ENCODE measurements at places on chromosomes 5 and 9.

DNA sequence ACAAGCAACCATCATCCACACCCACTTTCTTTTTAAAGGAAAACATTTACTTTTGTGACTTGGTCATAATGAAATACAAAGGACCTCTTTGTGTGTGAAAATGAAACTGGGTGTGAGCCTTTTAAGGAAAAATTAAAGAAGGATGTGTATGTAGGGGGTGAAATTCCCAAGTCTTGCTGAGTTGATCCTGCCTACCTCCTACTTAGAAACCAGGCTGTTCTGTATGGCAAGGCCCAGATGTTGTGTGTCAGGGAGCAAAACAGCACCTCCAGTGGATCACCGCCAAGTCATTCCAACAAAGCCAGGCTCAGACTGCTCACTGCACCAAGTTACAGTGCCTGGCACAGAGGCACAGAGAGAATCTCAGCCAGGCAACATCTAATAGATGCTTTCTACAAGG lies 198.5 kb upstream of the FBN2 start:
- no peak overlapping the region for H3K4me3 ChIP-seq
- no peaks in the 10 kb centered on the region for H3K4me1 ChIP-seq
- no peaks in the 10 kb centered on the region for H3K27me3 ChIP-seq
- H3K36me3 ChIP-seq = no peaks in the 10 kb centered on the region
- no peak overlapping the region for H3K27ac ChIP-seq

DNA sequence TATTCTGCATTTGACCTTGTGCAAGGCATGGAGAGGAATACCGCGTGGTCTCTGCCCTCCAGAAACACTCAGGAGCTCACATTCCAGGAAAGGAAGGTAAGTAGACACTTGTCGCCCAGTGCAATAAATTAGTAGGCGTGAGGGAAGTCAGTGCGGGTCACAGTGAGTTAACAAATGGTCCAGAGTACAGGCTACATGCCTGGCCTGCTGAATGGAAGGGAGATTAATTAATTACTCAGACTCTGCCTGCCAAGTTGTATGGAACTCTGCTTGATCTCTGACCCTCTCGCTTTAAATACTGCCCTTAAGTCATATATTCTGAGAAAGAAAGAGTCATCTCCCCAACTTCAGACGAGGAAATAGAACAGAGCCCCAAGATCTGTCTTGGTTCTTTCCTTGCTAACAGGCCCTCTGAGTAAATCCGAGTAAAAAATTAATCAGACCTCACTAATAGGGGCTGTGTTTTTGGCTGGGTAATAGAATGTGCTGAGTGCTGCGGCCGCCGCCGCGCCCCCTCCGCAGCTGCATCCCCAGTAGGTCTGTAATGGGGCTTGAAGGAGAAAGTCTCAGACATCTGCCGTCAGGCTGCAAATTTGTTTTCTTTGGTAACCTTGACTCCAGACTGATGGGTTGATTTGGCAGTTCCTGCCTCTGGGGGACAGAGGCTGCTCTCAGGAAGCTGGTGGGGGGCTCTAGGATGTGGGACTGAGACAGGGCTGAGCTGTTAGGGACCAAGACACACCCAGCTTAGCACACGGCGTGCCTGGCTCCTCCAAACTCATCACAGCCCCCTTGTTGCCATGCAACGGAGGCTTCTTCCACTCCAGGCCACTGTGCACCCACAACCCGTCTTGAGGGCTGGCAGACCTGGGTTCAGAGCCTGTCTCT lies 144.4 kb downstream of the NSG2 start:
- H3K36me3 ChIP-seq = no peaks in the 10 kb centered on the region
- peak; percentile 68 for DNase-seq
- H3K27ac ChIP-seq = no peak overlapping the region
- peaks cover 5% of the 10 kb centered on the region for H3K4me1 ChIP-seq

GRCh38 chr5:88288528-88289197 lies 20.0 kb upstream of the TMEM161B start:
- H3K27me3 ChIP-seq = no peaks in the 10 kb centered on the region
- H3K4me1 ChIP-seq = no peaks in the 10 kb centered on the region
- DNase-seq = no peak

DNA sequence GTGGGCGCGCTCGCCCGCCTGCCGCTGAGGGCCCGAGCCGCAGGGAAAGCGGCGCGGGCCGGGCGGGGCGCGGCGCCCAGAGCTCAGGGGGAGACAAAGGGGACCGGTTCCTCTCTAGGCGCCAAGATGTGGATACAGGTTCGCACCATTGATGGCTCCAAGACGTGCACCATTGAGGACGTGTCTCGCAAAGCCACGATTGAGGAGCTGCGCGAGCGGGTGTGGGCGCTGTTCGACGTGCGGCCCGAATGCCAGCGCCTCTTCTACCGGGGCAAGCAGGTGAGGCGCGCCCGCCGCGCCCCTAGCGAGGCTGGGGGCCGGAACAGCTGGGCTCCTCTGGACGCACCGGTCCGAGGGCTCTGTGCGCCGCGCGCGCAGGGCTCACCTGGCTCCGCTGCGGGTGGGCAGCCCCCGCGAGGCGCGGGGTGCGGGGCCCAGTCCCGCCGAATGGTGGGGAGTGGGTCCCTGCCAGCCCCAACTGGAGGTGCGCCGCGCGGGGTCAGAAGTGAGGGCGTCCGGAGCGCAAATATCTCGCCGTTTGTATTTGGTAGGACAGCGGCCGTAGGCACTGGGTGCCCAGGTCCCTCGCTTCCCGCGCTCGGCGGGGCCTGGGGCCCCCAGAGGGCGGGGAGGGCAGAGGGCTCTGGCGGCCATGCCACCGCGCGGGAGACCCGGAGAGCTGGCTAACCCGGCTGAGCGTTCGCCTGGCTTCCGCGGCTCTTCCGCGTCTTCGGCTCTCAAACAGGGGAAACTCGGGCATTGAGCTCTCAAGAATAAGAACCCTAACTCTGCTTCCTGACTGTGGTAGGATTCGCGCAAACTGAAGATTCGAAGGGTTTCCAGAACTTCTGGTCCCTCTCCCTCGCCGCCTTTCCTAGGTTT lies 607 bp downstream of the UHRF2 start:
- H3K27me3 ChIP-seq = no peaks in the 10 kb centered on the region
- H3K4me1 ChIP-seq = peaks cover 25% of the 10 kb centered on the region
- H3K27ac ChIP-seq = peak overlapping the region; percentile 91

GRCh38 chr9:120928015-120928482 lies 1.5 kb upstream of the TRAF1 start:
- peaks cover 68% of the 10 kb centered on the region for H3K4me1 ChIP-seq
- peak; percentile 51 for DNase-seq
- peak overlapping the region; percentile 93 for H3K27ac ChIP-seq

DNA sequence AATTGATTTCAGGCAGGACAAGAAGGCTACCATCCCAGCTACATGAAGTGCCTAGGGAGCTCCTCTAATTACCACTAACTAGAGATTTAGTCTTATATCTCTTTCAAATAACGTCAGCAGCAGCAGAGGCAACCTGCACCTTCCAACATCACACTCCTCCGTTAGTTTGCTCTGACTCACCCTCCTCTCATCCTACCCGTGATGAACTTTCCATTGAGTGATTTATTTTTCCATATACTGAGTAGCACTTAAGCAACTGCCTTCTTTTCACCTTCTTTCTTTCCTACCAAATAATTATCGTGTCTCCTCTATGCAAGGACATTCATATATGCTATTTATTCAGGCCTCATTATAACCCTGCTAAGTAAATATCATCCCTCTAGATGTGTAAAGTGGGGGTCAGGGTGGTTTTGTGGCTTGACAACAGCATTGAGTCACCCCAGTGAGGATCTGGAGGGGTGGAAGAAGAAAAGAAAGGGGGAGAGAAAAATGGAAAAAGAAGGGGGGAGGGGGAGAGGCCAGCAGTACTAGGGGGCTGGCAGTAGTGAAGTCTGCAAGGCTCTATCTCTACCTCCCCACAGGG lies 64.6 kb upstream of the CAST start:
- no peaks in the 10 kb centered on the region for H3K27me3 ChIP-seq
- no peak overlapping the region for H3K27ac ChIP-seq
- no peak overlapping the region for H3K4me3 ChIP-seq
- no peak for DNase-seq

- H3K27me3 ChIP-seq = peaks cover 55% of the 10 kb centered on the region
- DNase-seq = no peak
- no peaks in the 10 kb centered on the region for H3K4me1 ChIP-seq
- H3K36me3 ChIP-seq = no peaks in the 10 kb centered on the region
Measured at GRCh38 chr9:134590240-134591081, 51.1 kb upstream of the COL5A1 start.

GRCh38 chr5:112681481-112681908 lies 56.2 kb upstream of the APC start:
- H3K27me3 ChIP-seq = peaks cover 3% of the 10 kb centered on the region
- no peaks in the 10 kb centered on the region for H3K36me3 ChIP-seq
- no peak overlapping the region for H3K4me3 ChIP-seq
- DNase-seq = no peak
- H3K4me1 ChIP-seq = no peaks in the 10 kb centered on the region

DNA sequence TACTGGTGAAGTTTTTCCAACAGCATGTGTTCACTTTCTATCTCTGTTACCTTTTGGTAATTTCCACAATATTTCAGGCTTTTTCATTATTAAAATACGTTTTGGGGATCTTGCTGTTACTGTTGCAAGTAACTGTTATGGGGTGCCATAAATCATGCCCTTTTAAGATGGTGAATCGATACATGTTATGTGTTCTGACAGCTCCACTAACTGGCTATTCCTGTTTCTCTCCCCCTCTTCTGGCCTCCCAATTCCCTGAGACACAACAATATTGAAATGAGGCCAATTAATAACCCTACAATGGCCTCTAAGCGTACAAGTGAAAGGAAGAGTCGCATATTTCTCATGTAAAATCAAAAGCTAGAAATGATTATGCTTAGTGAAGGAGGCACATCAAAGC lies 13.1 kb upstream of the MSH3 start:
- H3K36me3 ChIP-seq = peaks cover 76% of the 10 kb centered on the region
- no peak for DNase-seq
- no peak overlapping the region for H3K27ac ChIP-seq
- H3K4me1 ChIP-seq = no peaks in the 10 kb centered on the region
- no peak overlapping the region for H3K4me3 ChIP-seq

- H3K4me1 ChIP-seq = peaks cover 28% of the 10 kb centered on the region
- no peak overlapping the region for H3K4me3 ChIP-seq
- no peaks in the 10 kb centered on the region for H3K36me3 ChIP-seq
- DNase-seq = no peak
Measured at GRCh38 chr9:120663380-120663779, 50.9 kb downstream of the MEGF9 start.

DNA sequence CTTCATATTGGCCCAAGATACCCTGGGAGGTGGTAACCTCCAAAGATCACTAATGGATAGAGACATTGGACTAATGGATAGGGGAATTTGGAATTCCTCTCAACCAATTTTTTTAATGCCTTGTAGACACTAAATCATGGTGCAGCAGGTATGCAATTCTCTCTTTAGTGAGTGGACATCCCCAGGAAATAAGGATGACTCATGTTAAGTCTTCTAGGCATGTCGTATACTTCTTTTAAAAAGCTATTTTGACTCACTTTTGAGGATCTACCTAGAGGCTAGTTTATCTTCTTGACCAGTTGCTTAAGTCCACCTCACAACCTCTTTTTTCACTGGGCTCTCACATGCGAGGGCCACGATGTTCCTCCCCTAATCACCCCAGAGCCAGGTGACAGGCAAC lies 211.6 kb upstream of the CDH12 start:
- H3K4me3 ChIP-seq = no peak overlapping the region
- H3K27ac ChIP-seq = no peak overlapping the region
- no peak for DNase-seq
- H3K27me3 ChIP-seq = no peaks in the 10 kb centered on the region
- no peaks in the 10 kb centered on the region for H3K4me1 ChIP-seq

DNA sequence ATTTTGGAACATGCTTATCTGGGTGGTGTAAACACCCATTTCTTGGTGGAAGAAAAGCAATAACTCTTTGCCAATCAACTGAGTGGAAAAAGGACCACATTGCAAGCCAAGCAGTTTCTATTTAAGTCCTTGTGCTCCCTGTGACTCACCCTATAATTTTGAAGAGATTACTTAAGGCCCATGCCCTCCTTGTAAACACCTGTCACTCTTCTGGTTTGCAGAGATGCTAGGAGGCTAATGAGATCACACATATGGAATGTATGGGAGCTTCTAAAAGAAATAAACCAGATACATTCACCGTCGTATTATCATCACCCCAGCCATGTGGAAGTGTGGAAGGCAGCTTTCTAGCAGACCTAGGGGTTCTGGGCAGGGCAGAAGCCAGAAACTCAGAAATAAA lies 337.1 kb downstream of the GADD45G start:
- no peak overlapping the region for H3K27ac ChIP-seq
- no peak for DNase-seq
- no peak overlapping the region for H3K4me3 ChIP-seq

GRCh38 chr5:154406231-154406630 lies 39.6 kb upstream of the SAP30L start:
- no peak overlapping the region for H3K4me3 ChIP-seq
- H3K4me1 ChIP-seq = peaks cover 10% of the 10 kb centered on the region
- no peaks in the 10 kb centered on the region for H3K27me3 ChIP-seq
- H3K27ac ChIP-seq = no peak overlapping the region
- H3K36me3 ChIP-seq = peaks cover 36% of the 10 kb centered on the region

DNA sequence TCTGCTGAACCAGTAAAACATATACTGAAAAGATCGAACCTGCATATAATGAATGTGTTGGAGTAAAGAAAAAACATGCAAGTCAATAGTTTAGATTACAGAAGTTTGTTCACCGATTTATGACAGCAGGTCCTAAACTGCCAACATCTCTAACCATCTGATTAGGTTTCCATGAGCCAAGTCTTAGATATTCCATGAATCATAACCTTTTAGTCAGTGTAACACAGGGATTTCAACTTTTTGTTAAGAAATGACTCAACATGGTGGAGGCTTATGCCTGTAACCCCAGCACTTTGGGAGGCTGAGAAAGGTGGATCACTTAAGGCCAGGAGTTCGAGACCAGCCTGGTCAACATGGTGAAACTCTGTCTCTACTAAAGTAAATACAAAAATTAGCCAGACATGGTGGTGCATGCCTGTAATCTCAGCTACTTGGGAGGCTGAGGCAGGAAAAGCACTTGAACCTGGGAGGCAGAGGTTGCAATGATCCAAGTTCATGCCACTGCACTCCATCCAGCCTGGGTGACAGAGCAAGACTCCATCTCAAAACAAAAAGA lies 38.7 kb downstream of the APC start:
- H3K4me1 ChIP-seq = no peaks in the 10 kb centered on the region
- peaks cover 53% of the 10 kb centered on the region for H3K36me3 ChIP-seq
- DNase-seq = no peak
- no peaks in the 10 kb centered on the region for H3K27me3 ChIP-seq
- no peak overlapping the region for H3K4me3 ChIP-seq

GRCh38 chr5:6449465-6450158 lies 953 bp downstream of the UBE2QL1 start:
- no peak overlapping the region for H3K27ac ChIP-seq
- DNase-seq = no peak
- H3K36me3 ChIP-seq = no peaks in the 10 kb centered on the region
- H3K4me3 ChIP-seq = peak overlapping the region; percentile 54

DNA sequence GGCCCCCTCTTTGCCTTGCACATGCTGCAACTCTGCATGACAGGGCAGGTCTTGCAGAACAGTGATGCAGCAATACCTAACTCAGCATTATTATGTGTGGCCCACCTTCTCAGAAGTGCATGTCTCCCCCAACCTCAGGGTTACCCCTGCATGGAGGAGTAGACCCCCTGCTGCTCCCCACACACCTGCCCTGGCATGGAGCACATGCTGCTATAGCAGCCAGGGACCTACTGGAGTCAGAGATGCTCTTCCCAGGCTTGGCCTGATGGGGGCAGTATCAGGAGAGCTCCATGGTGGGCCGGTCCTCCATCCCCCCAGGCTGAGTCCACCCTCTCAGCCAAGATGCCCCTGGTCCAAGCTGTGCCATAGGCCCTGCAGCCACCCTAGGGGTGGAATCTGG lies 13.2 kb upstream of the BOD1 start:
- no peak overlapping the region for H3K4me3 ChIP-seq
- H3K27me3 ChIP-seq = no peaks in the 10 kb centered on the region
- H3K36me3 ChIP-seq = no peaks in the 10 kb centered on the region
- DNase-seq = no peak

All from stomach (tissue), 19 donors.